Foreskin melanocyte (primary cell): ENCODE measurements at places on chromosomes 11 and 22.

DNA sequence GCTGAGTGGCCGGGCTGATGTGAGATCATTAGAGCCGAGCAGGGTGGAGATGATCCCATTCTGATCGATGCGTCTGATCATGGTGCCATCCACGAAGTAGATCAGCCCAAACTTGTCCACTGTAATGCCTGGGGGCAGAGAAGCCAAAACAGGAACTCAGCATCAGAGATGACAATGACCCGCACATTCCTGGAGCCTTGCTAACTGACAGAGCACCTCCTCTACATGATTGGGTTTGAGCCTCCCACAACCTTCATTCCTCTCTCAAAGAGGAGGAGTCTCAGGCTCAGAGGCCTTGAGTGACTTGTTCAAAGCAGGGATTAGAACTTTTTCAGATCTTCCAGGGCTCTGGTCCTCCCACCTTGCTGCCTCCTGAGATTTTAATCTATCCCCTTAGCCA lies 133.7 kb upstream of the NARS2 start:
- no peak for DNase-seq

GRCh38 chr22:36865346-36865745 lies 4.5 kb downstream of the NCF4 start:
- no peak for DNase-seq

- peak; percentile 70 for DNase-seq
These were observed at the start of gene DNAJC4 for GRCh38 chr11:64230171-64230984. Gene DNAJC4 (plus strand): TSS chr11:64230548. CDS start chr11:64230855, 307 bp downstream.

- no peak for DNase-seq
These were observed 120.7 kb upstream of the OR9Q1 start for GRCh38 chr11:57903011-57903410.

- no peak for DNase-seq
These were observed 129.8 kb upstream of the SERPIND1 start for GRCh38 chr22:20644071-20644642.

- DNase-seq: no peak
These were observed 18.4 kb upstream of the ST3GAL4 start for GRCh38 chr11:126337126-126337473.

DNA sequence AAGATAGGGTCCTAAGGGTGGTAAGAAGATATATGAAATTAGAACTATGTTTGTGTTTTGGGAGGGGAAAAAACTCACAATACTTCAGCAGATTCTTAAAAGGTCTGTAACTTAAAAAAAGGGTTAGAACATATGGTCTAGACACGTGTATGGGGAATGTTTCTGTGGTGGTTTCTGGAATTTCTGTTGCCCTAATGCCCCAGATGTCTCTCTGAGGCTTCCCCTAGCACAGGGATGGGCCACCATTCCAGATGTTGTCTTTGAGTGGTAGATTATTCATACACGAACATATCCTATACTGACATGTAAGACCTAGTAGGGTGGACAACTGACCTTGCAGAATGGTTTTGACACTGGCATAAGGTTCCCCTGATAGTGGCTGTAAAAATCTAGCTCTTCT lies 26.2 kb downstream of the EHF start:
- no peak for DNase-seq

DNA sequence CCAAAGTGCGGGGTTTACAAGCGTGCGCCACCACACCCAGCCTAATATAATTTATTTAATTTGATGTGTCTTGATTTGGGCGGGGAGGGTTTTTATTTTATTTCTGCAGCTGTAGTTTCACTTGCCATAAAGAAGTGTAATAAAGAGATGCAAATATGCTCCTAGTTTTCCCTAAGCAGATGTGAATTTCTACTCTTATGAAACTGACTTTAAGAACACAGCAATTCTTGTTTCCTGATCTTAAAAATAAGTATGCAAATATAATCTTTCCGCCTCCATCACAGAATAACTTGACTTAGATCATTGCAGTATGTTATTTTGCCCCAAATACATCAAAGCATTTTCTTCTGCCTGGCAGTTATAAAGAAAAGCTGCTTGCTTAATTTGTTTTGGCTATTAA lies 4.4 kb downstream of the SPCS2 start:
- no peak for DNase-seq

- no peak for DNase-seq
These were observed 111.6 kb downstream of the WNT11 start for GRCh38 chr11:76094740-76095139.

- no peak for DNase-seq
These were observed 138.7 kb downstream of the TRIM29 start for GRCh38 chr11:119999220-119999619.

GRCh38 chr11:103662880-103663279 lies 373.6 kb upstream of the DDI1 start:
- no peak for DNase-seq

DNA sequence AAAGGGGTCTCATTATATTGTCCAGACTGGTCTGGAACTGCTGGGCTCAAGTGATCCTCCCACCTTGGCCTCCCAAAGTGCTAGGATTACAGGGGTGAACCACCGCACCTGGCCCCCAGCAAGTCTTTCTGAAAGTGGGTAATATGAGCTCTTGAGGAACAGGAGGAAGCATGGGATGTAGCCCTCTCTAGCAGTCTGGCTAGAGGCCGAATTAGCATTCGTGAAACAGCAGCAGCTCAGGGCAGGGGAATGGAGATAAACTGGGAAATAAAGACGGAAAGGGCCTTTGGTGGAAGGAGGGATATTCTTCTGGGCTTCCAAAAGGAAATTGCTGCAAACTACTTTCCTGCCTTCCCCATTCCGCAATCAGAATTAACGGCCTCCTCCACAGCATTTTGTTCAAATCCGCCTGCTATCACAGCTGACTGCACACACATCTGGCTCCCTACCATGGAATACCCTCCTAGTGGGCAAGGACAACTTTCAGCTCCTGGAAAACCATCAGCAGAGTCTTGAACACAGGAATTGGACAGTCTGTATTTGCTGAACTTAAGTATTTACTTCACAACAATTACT lies 44.3 kb downstream of the MICAL3 start:
- DNase-seq: no peak

DNA sequence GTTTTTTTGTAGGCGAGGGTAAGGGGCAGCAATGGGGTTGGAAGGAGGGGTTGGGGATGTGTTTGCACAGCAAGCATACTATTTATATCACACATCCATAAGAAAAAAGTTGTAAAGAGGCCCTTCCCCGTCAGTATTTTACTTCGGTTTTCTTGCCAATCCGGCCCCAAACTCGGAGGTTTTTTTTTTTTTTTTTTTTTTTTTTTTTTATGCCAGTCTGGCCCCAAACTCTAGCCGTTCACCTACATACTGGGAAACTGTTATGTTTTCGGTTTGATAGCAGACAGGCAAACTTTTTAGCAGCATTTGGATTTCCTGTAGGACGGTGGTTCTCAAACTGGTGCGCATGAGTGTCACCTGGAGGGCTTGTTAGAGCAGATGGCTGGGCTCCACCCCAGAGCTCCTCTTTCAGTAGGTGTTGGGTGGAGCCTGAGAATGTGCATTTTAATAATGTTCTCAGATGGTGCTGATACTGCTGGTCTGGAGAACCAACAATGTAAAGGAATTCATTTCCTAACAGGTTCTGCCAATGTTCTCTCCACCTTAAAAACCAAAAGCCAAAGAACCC lies 76.5 kb upstream of the ZBED5 start:
- no peak for DNase-seq

DNA sequence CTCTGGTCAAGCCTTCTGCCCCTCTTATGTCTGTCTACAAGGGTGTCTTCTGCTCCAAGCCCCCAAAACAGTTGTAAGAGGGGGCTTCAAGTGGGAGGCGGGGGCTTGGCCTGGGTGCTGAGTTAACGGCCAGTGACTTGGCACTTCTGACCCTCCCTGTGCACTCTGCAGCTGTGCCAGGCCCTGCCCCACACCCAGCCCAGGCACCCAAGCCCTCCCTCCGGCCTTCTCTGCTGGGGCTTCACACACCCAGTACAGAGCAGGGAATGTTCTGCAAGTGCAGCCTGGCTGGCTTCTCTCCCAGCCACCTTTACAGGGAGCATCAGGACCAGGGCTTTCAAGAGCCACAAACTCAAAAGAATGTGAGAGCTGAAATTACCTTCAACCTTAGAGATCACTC lies 3.8 kb downstream of the TMEM121B start:
- no peak for DNase-seq

GRCh38 chr11:130074736-130075135 lies 5.0 kb downstream of the APLP2 start:
- DNase-seq: no peak

DNA sequence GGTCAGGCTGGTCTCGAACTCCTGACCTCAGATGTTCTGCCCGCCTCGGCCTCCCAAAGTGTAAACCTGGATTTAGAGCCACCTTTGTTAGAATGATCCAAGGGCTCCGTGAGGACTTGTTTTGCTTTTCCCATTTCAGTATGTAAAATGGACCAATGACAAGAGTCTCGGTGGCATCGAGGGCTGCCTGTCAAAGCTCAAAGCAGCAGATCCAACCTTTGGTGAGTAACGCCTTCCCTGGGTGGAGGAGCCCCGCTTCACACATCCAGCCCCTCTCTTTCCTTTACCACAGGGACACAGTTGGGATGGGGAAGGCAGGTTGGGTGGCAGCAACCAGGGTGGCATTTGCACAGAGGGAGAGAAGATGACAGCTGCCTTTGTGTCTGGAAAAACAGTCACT lies 4.4 kb downstream of the TTC38 start:
- DNase-seq: no peak

GRCh38 chr22:38201371-38201710 lies 453 bp upstream of the MAFF start:
- DNase-seq: no peak

- no peak for DNase-seq
These were observed 717 bp upstream of the ZNF202 start for GRCh38 chr11:123742031-123742723.

GRCh38 chr11:77170107-77170506 lies 42.1 kb downstream of the MYO7A start:
- DNase-seq: no peak

DNA sequence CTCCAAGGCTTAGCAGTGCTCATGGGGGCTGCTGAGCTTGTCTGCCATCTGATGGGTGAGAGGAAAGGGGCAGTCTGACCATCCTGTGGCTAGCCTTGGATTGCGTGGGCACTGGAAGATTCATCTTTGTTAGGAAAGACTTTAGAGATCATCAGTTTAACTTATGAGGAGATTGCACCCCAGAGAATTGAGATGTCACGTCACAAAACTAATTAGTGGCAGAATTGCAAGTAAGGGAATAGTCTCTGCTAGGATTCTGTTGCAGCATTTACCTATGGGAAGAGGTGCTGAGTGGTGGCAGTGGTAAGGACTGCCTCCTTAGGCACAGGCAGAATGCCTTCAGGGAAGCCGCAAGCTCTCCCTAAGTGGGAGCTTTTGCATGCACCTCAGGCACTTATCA lies 42.8 kb upstream of the HSPA8 start:
- no peak for DNase-seq

GRCh38 chr11:12149672-12150225 lies 39.4 kb downstream of the MICAL2 start:
- no peak for DNase-seq

- DNase-seq: peak; percentile 40
These were observed 6.5 kb downstream of the PTPMT1 start for GRCh38 chr11:47571895-47572294.

DNA sequence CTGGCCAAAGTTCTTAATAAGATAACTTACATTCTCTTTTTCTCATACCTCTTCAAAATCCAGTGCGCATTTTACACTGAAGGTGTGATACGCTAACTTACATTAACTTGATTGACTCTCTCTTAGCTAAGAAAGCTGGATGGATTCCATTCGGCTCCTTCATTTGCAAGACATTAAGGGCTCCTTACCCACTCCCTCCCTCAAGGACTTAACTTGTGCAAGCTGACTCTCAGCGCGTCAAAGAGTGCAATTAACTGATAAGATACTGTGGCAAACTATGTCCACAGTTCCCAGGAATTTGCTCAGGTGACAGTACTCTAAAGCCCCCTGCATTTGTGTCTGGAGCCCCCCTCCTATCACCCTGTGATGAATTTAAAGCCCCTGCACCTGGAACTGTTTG lies 6.4 kb upstream of the RFPL1 start:
- no peak for DNase-seq

GRCh38 chr22:46075764-46076531 lies 74.4 kb upstream of the PPARA start:
- DNase-seq: peak; percentile 52

DNA sequence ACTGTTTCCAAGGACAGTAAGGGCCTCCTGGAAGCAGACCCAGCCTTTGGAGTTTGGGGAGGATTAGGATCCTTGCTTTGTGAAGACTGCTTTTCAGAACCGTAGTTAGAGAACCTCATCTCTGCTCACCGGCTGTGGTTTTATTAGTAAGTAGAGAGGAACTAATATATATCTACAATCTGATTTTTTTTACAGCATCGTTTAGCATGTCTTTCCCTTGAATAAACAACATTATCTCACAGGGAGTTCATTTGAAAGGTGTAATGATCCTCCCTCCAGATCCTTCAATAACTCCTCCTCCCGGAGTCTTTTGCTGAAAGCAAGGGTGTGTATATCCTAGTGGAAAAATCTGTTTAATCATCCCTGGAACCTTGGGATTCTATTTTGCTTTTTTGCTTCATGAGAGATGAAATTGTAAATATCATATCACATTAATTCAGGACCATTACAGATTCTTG lies 132.7 kb downstream of the DBX1 start:
- DNase-seq: no peak
